ENCODE measurements at places on chromosomes 5 and 9.

- DNase-seq, result no peak
Measured at GRCh38 chr9:92181296-92181695, 66.1 kb upstream of the SPTLC1 start.

- no peak for DNase-seq
Measured at GRCh38 chr9:79617395-79617794, 45.6 kb downstream of the TLE4 start.

GRCh38 chr9:120360046-120360445, 219.9 kb downstream of the CDK5RAP2 start:
- DNase-seq, result no peak

DNA sequence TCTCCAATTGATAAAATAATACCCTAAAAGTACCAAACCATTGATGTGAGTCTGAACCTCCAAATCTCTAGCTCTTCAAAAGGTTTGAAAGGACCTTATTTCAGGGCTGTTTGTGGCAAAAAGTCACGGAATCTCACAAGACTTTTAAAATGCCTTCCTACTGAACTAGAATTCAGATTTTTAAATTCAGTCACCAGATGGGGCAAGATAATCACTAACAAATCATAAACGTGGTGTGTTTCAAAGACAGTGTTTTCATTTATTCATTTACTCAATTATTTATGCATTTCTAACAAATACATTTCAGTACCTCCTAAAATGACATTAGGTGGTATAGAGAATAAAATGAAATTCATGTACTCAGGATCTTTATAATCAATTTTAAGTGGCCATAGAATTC, 68.2 kb upstream of the SMC2 start:
- DNase-seq, result no peak

- DNase-seq, result no peak
Measured at GRCh38 chr5:176725521-176726280, 78.4 kb downstream of the TSPAN17 start.

- DNase-seq, result no peak
Measured at GRCh38 chr5:6540111-6540827, 91.6 kb downstream of the UBE2QL1 start.

GRCh38 chr5:132663771-132664695, 6.1 kb downstream of the IL13 start:
- DNase-seq, result no peak

GRCh38 chr5:10303699-10304170, 4.0 kb downstream of the CMBL start:
- no peak for DNase-seq

DNA sequence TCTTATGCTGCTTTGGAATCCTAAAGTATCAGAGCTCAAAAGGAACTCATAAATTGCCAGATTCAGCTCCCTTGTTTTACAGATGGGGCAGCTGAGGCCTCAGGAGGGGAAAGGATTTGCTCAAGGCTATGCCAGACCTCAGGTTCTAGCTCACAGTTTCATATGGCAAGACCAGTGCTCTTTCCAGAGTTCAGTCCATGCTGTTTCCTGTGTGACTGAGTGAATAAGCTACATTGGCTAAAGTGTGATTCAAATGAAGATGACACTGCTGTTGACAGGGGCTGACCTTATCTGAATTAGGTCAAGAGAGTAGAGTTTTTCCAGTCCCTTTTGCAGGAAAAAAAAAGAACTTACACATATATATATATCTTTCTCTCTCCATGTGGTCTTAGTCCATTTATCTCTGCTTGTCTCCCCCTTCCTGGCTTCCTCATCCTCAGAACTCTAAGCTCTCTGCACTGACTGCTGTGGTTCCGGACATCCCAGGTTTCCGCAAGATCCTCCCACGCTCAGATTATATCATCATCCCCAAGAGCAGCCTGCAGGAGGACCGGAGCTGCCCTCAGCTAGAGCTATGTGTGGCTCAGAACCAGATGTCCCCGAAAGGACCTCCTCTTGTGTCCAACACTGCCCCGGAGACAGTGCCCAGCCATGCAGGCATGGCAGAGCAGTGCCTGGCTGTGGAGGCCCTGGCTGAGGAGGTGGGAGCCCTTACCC, 9.3 kb downstream of the HMGXB3 start:
- DNase-seq, result peak; percentile 47

GRCh38 chr9:24351973-24352372, 193.7 kb downstream of the IZUMO3 start:
- no peak for DNase-seq

DNA sequence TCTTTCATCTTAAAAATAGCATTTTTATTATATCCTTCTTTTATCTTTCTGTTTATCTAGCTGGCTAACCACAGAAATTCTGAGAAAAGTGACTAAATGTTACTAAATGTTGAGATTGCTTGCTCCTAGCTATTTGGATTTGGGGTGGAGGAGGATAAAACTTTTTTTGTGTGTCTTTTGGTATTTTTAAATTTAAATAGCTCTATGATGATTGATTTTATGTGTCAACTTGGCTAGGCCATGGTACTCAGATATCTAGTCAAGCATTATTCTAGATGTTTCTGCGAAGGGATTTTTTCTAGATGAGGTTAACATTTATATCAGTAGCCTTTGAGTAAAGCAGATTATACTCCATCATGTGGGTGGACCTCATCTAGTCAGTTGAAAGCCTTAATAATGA, 75.0 kb downstream of the GCNT1 start:
- DNase-seq, result no peak

DNA sequence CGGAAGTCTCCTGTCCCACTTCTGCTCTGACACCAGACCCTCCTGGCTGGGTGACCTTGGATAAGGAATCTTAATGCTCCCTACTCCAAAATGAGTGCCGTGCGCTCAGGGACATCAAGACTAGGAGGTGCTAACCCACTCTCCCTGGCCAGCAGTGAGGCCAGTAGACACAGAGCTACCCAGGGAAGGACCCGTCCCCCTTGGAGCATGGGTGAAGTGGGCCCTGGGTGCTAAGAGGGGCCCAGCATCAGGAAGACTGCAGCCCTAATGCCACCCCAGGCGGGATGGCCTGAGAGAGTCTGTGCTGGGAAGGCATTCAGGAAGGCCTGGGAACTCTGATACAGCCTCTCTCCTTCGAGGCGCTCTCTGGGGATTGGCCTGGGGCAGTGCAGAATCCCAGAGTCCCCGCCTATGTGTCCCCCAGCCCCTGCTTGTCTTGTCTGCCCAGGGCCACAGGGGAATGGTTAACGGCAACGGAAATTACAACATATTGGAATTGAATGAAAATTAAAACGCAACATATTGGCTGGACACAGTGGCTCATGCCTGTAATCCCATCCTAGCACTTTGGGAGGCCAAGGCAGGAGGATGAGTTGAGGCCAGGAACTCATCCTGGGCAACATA, 29.7 kb upstream of the RNU6ATAC start:
- DNase-seq, result peak; percentile 3

DNA sequence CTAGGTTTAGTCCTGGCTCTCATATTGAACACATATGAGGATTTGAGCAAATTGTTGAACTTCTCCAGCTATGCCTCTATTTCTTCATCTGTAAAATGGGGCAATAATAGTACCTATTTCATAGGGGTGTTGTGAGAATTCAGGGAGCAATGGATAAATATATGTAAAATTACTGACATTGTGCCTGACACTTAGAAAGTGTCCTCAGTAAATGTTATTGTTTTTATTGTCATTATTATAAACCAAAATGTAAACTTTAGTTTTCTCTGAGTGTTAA, 101.7 kb downstream of the ANGPTL2 start:
- DNase-seq, result no peak

- DNase-seq, result no peak
Measured at GRCh38 chr5:173832386-173832785, 55.8 kb upstream of the CPEB4 start.

DNA sequence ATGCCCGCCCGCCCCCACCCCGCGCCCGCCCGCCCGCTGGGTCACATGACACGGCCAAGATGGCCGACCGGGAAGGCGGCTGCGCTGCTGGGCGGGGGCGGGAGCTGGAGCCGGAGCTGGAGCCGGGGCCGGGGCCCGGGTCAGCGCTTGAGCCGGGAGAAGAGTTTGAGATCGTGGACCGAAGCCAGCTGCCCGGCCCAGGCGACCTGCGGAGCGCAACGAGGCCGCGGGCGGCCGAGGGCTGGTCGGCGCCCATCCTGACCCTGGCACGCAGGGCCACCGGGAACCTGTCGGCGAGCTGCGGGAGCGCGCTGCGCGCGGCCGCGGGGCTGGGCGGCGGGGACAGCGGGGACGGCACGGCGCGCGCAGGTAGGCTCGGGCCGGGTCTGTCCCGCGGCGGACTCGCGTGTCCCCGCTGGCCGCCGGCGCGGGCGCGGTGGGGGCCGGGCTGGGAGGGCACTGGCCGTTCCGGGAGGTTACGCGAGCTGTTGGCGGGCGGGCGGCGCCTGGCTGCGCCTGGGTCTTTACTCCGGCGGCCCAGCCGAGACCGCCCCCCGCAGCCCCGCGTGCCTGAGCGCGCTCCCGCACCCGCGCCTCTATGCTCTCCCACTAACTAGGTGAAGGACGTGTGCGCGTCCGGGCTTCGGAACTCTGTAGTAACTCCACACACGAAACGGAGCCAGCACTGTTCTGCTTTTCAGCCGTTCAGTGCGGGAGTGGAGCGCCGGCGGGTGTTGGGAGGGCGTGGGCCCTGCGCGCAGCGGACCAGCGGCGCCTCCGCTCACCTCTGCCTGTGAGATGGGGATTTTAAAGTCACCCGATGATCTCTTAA, at the start of gene RUFY1:
TSS of gene RUFY1 (plus strand) at position 44 of the 832 bp plus-strand sequence. CDS start at position 60, 16 bp downstream.
- DNase-seq, result peak; percentile 86

DNA sequence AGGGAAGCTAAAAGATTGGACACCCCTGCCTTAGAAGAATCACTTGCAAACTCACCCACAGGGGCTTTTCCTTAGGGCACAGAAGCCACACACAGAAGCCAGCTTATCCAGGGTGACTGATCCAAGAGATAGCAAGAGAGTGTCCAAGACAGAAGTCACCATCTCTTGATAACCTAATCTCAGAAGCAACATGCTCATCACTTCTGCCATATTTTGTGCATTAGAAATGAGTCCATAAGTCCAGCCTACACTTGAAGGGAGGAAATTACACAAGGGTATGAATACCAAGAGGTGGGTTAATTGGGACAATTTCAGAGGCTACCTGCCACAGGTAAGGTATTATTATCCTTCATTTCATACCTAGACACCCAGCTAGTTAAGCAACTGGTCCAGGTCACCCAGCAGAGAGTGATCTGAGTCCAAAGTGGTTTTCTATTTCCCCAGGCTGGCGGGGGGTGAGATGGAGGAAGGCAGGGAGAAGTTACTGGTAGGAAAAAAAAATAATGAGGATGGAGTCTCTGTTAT, 3.7 kb upstream of the ERGIC1 start:
- no peak for DNase-seq

- DNase-seq, result no peak
Measured at GRCh38 chr5:115641948-115642347, 16.1 kb upstream of the TMED7 start.

DNA sequence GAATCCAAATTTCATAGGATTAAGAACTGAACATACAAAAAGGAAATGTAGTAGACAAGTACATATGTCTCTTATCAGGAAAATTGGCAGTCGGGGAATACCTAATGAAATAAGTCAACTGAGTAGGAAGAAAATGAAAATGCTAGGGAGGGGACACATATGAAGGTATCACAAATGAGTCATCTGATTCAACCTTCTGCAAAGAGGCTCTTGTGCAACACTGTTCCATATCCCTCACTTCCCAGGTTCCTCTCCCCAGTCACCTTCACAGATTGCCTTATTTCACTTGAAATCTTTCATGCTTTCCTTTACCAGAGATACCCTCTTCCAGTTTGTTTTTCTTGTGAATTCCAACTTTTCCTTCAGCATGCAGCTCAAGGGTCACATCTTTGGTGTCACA, 139.0 kb downstream of the RFX3 start:
- no peak for DNase-seq

- no peak for DNase-seq
Measured at GRCh38 chr5:93911609-93912008, 170.2 kb upstream of the POU5F2 start.

DNA sequence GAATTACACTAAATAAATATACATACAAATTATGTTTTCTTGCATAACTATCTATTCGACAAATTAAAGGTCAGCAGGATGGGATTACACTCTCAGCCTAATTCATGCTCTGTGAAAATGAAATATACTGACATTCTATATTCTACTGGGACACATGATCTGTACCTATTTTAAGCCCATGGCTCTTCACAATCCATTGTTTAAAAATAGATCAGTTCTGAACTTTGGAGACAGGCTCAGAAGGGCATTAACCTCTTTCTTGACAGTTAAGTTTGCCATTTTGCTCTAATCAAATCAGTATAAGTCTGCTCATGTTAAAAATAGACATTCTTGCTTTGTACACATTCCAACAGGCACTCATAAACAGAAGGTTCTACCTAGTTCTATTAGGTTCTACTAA, 361.2 kb downstream of the HCN1 start:
- DNase-seq, result no peak

DNA sequence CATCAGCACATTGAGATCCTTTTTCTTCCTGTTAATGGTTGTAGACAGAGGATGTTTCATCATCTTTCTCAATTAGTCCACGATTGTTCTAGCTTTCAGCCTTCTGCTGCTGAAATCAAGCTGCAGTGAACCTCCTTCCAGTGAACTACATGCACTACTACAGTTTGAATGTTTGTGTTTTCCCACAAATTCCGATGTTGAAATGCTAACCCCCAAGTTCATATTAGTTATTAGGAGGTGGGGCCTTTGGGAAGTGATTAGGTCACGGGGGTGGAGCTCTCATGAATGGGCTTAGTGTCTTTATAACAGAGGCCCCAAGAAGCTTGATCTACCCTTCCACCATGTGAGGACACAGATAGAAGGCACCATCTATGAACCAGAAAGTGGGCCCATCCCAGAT, 32.9 kb downstream of the NSG2 start:
- DNase-seq, result no peak

- DNase-seq, result no peak
Measured at GRCh38 chr9:124708633-124709291, 62.3 kb downstream of the NR6A1 start.

DNA sequence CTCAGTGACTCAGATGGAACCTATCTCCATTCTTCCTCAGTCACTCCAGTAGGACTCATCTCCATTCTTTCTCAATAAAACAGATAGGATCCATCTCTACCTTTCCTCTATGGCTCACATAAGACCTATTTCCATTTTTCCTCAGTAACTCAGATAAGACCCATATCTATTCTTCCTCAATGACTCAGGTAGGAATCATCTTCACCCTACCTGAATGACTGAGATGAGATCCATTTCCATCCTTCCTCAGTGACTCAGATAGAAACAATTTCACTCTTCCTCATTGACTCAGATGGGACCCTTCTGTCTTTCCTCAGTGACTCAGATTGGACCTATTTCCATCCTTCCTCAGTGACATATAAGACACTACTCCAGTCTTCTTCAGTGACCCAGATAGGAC, 165.1 kb downstream of the FBXO4 start:
- DNase-seq, result no peak

Data from BE2C (cell line).